ENCODE measurements at places on chromosomes 5 and 9.

- H3K4me3 ChIP-seq: no peak overlapping the region
- DNase-seq: no peak
- no peak overlapping the region for H3K27ac ChIP-seq
- H3K36me3 ChIP-seq: no peaks in the 10 kb centered on the region
- H3K4me1 ChIP-seq: peaks cover 3% of the 10 kb centered on the region
These were observed 24.5 kb upstream of the EXOC3 start for GRCh38 chr5:418162-419121.

DNA sequence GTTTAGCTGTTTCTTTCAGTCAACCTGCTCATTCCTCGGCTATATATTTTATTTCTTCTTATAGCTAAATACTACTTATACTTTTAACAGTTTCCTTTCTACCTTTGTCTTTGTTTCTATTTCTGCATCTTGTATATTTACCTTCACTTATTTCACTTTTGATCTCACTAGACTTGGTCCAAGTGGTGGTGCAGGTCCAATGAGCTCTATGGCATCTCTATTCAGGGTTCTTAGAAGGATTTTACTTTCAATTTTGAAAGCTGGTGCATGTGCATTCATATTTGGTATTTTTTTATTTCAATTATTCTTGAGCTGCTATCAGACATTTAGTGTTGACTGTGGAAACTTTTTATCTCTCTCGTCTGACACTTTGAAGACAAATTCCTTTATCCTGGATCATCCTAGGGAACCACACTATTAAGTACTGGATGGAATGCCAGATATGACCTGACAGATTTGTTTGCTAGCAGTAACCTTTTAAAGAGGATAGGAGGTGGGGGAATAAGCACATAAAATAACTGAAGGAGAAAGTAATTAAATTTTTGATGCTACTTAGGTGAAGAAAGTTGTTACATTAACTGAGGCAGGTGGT is 123.1 kb upstream of the PJA2 start:
- DNase-seq: no peak
- H3K4me1 ChIP-seq: peaks cover 16% of the 10 kb centered on the region
- H3K27me3 ChIP-seq: peaks cover 19% of the 10 kb centered on the region
- H3K27ac ChIP-seq: no peak overlapping the region

- no peak overlapping the region for H3K27ac ChIP-seq
- H3K4me3 ChIP-seq: no peak overlapping the region
These were observed 124.0 kb downstream of the RGS3 start for GRCh38 chr9:113587471-113588031.

DNA sequence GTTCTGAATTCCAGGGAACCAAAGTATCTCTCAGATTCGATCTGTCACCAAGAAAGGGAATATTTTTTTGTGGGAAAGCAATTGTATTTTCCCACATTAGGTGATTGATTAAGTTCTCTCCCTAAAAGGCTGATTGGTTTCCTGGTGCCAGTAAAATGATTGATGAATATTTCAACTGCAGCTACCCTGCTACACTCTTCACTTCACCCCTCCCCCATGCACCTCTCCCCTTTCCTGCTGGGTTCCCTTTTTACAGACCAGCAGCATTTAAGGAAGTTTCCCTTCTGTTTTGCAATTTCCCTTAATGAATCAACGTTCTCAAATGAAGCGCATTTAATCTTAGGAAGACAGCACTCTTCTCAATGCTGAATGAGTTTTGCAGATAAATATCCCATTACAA is 13.1 kb downstream of the NR6A1 start:
- H3K4me3 ChIP-seq: no peak overlapping the region
- no peaks in the 10 kb centered on the region for H3K27me3 ChIP-seq
- no peak overlapping the region for H3K27ac ChIP-seq
- no peak for DNase-seq
- H3K36me3 ChIP-seq: no peaks in the 10 kb centered on the region

DNA sequence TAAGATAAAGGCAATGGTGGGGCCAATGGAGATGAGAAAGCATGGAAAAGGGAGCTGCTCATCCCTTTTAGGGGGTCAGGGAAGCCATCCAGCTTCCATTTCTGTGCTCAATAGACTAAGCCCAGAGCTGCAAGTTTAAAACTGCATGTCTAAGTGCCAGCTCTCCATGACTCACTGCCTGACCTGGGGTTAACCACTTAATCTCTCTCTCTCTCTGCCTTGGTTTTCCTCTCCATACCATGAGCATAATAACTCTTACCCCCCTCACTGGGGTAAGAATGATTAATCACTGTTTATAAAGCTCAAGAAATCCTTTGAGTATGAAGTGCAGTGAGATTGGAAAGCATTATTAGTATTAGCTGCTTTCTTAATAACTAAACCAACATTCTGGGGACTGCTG is 1382.4 kb upstream of the WWC1 start:
- H3K4me3 ChIP-seq: no peak overlapping the region
- H3K36me3 ChIP-seq: no peaks in the 10 kb centered on the region
- no peaks in the 10 kb centered on the region for H3K27me3 ChIP-seq

DNA sequence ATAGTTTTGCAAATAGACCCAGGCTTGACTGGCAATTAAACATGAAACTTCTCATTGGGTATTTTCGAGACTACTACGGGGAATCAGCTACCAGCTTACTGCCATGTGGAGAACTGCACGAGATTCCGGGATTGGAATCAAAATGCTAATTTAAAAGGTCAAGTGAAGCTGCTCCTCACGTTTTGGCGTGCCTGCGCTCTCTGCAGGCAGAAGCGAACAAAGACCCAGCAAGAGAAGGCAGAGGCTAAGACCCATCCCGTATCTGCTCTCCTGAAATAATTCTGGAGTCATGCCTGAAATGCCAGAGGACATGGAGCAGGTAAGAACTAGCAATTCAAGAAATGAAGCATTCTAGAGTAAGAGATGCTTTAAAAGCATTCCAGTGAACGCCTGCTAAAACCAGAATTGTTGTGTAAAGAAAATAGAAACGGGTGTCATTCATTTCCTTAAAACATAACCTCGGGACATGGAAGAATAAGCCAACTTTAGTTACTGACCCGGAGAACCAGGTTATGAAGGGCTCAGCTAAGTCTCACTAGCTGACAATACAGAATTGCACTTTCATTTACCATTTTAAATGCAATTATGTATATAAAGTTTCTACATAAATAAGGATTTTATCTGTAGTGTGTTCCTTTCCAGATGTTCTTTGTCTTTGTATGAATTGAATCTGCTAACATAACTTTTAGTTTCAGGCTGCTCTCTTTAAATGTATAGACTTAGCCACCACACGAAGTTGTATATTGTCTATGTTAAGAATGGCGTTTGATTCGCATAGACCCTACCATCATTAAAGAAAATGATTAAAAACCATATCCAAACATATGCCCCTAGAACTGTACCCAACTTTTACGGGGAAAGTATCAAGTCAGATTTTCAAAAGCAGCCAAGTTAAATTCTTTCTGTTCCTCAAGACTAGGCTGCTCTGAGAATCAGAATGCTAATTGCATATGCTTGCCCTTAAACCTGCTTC is 2.0 kb upstream of the MAT2B start:
- H3K4me1 ChIP-seq: peaks cover 28% of the 10 kb centered on the region
- DNase-seq: peak; percentile 92
- H3K27me3 ChIP-seq: no peaks in the 10 kb centered on the region
- peaks cover 30% of the 10 kb centered on the region for H3K36me3 ChIP-seq

- peaks cover 7% of the 10 kb centered on the region for H3K36me3 ChIP-seq
- no peaks in the 10 kb centered on the region for H3K27me3 ChIP-seq
- H3K4me1 ChIP-seq: peaks cover 23% of the 10 kb centered on the region
- peak; percentile 78 for DNase-seq
These were observed 36.0 kb downstream of the PRDM6 start for GRCh38 chr5:123124859-123125595.

- DNase-seq: no peak
- peak overlapping the region; percentile 97 for H3K4me3 ChIP-seq
- H3K4me1 ChIP-seq: peaks cover 31% of the 10 kb centered on the region
- no peaks in the 10 kb centered on the region for H3K27me3 ChIP-seq
These were observed 1.8 kb downstream of the SCAMP1 start for GRCh38 chr5:78362220-78362619.

DNA sequence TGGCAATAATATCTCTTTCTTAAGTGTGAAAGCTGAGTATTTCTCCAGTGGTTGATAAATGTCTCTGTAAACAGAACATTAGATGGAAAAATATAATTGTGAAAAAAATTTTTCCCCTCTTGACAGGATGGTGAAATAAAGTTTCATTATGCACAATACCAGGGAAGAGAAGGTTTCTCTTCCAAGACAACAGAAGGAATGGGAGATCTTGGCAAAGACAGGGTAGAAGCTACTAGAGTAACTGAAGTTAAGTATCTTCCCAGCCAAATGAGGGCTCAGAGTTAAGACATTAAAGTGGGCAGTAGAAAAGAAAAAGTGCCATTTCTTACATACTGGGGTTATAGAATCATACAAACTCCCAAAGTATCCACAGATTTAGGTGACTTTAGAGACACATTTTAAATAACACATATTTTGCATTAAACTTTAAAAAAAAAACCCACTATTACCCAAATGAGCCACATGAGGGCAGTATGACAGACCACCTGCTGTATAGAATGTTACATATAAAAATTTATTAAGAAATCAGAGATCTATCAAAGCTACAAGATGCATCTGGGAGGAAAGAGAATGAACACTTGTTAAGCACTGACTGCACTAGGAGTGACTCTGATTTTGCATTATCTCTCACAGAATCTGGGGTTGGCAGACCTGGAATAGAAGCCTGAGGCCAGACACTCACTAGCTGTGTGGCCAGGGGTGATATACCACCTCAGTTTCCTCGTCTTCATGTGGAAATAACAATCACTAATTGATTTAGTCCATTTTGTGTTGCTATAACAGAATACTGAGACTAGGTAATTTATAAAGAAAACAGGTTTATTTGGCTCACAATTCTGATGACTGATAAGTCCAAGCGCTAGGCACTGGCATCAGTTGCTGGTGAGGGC is 98.5 kb downstream of the ARSB start:
- no peak overlapping the region for H3K4me3 ChIP-seq
- H3K36me3 ChIP-seq: no peaks in the 10 kb centered on the region
- peak; percentile 34 for DNase-seq
- H3K27ac ChIP-seq: no peak overlapping the region

Measured in MCF 10A (cell line).